ENCODE measurements at places on chromosomes 12 and 14.
A peak's percentile ranks its signal among the peaks of the same experiment; 100 is the strongest.

- ATAC-seq, result no peak
These were observed 20.0 kb downstream of the AMDHD1 start for GRCh38 chr12:95963096-95963495.

DNA sequence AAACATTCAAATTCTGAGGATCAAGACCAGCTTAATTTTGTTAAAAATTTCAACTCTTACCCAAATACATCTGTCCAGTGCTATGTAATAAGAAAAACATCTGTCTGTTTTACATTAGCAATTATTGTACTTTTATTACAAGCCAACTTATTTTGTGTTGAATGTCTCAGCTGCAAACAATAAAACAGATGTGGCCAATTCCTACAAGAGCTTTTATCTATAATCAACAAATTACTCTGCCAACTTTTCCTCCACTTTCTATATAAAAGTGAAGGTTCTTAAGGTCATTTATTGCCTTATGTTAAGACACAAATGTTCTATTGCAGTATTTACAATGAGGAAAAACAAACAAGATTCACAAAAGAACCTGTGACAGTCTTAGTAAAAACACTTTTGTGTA lies 72.7 kb downstream of the NOVA1 start:
- no peak for ATAC-seq

GRCh38 chr14:24834956-24835355 lies 201.0 kb upstream of the GZMB start:
- no peak for ATAC-seq

- no peak for ATAC-seq
These were observed 39.8 kb downstream of the GPR68 start for GRCh38 chr14:91204657-91205056.

DNA sequence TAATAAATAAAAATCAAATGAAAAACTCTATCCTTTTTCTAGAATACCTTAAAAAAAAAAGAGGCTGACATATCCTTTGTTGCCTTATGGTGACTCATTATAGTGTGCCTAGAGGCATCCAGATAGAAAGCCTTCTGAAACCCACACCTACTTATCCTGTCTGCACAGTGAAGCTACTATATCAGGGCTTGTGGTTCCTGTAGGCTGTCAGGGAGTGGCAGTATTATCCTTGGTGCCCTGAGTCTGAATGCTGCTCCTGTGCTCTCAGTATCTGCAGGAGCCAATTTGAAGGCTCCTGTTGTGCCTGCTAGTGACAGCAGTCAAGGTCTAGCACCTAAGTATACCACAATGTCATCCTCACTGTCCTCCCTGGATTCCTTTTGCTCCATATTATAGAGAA lies 168.4 kb upstream of the AVPR1A start:
- no peak for ATAC-seq

DNA sequence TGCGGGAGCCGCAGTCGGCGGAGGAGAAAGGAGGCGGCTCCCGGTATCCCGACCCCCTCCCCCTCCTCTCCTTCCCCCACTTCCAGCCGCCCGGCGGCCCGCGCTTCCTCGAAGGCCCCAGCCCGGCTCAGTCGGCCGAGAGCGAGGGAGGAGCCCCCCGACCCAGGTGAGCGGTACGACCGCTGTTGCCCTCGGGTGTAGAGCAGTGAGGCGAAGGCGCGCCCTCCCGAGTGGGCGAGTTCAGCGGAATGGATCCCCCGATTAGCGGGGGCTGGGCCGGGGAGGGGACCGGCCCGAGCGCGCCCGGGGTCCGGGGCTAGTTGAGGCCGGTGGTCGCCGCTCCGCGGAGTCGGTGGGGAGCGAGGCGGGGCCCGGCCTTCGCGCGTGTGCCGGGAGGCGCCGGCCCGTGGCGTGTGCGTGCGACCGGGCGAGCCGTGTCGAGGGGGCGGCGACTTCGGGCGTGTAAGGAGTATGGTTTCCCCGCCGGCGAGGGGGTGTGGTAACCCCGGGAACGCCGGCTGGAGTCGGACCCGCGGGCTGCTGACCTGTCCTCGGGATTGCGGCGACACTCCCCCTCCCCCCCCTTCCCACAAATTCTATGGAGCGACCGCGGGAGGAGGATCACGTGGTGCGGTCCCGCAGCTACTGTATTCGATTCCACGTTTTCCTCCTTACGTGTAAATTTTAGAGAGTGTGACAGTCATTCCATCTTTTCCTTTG lies 501 bp downstream of the RIMKLB start:
- ATAC-seq, result peak; percentile 64

- no peak for ATAC-seq
These were observed 7.3 kb downstream of the PAN2 start for GRCh38 chr12:56326533-56326932.

DNA sequence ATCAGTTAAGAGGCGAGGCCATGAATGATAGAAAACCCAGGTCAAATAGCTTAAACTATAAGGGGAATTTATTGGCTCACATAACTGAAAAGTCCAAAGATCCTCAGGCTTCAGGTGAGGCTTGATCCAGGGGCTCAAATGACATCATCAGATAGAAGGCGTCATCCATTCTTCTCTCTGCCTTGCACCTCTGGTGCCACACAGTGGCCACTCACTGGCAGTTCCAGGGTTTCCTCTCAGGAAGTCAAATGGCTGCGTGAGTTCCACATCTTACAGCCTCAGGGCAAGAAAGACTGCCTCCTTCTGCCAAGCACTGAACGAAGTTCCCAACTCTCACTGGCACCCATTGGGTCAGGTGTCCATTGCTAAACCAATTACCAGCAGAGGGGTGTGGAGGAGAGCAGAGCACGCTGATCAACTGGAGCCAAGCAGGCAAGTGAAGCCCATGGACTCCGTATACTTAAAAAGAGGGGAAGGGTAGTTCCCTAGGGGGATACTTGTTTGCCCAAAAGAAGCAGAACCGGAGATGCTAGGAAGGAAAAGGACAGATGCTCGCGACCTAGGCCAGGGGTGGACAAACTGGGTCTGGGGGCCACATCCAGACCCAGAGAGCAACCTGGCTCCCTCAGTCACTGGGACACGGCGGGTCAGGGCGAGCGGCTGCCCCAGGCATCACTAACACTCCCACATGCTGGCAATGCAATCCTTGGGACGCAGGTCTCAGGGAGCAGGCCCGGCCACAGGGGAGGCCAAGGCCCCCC lies 69.3 kb downstream of the SERPINA3 start:
- ATAC-seq, result no peak

GRCh38 chr14:24883576-24883975 lies 166.4 kb downstream of the STXBP6 start:
- ATAC-seq, result no peak
